Activated T-cell treated with anti-CD3 and anti-CD28 coated beads for 24 hours (primary cell): ENCODE measurements at places on chromosomes 11 and 22.

DNA sequence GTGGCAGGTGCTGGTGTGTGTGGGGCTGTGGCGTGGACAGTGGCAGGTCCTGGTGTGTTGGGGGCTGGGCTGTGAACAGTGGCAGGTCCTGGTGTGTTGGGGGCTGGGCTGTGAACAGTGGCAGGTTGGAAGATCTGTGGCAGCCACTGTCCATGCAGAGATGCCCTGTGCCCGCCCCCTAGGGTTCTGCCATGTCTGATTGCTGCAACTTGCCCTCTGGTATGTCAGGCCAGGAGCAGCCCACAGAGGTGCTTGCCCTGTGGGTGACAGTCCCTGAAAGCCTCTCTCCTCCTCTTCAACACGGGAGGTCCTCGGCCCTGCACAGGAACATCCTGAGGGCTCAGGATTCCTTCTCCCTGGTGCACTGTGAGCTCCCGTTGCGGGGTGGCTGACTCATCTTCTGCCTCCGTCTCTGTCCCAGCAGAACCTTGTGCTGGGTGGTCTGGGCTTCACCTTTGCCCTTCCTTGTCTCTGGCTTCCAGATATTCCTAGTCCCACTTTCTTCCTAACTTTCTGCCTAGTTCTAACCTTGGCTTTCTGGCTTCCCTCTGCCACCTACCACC lies 13.5 kb downstream of the OPCML start:
- DNase-seq = no peak

DNA sequence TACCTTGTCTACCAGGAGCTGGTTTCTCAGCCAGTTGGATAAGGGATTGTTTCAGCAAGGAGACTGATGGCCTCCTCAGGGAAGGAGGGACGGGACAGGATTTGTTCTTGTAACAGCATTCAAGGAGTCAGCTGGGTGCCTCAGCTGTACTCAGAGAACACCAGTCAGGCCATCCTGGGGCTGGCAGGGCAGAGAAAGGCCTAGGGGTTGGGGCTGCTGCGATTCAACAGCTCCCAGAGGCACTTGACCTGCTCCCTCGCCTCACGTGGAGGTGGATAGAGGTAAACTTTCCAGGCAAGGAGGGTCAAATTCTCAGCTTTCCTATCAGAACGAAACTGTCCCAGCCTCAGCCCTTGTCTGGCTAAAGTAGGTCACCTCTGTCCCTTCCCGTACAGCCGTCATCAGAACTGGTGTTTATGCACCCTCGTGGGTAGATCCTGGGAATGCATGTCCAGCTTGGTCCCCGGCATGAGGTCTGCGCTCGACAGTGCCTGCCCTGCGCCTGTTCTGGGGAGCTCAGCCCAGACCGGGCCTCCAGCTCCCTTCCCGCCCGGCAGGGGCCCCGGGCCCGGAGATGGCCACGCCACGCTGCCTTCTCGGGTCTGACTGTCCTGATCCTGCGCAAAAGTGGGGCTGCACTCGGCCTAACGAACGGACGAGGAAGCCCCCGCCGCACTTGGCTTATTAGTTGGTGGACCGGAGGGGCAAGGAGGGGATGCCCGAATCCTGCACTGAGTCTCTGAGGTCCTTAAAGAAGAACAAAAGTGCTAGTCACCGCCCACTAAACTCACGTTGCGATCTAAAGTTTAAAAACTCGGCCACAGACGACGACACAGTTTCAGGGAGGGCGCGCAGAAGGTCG lies 762 bp upstream of the CCDC134 start:
- DNase-seq = peak; percentile 12

GRCh38 chr11:74696500-74696899 lies 34.7 kb downstream of the CHRDL2 start:
- DNase-seq = no peak

- DNase-seq = no peak
Observed at GRCh38 chr11:122235615-122236014, 119.6 kb upstream of the BLID start.

DNA sequence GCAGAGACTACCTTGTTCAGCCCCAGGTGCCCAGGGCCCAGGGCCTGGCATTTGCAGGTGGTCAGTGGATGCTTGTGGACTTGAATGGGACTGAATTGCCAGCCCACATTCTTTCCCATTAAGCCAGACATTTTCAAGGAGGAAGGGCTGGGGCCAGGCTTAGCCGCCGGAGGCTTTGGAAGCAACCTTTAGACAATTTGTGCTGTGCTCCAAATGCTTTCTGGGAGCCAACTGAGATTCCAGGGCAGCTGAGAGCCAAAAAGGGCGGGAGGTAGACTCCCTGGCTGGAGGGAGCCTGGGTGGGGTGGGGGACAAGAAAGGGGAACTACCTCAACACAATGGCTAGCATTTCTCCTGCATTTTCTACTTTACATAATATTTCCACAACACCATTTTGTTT lies 54.8 kb upstream of the TIMP3 start:
- DNase-seq = no peak

- DNase-seq = no peak
Observed at GRCh38 chr22:38126928-38127668, 16.6 kb upstream of the BAIAP2L2 start.

DNA sequence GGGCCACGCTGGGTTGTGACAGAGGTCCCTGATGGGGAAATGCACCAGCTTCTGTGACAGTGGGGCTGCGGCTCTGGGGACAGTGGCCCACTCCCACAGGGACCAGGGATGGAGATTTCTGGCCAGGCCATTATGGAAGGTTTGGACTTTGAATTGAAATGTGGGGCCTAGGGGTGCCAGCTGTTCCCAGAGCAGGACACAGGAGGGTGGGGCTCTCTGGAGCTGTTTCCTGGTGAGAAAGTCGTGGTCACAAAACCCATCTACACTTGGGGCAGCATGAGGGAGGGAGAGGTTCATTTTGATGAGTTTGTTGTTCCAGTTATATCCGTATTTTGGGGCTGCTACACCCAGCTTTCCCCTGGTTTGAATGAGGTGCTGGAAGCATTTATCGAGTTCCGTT lies 52.2 kb downstream of the LRP5 start:
- no peak for DNase-seq

DNA sequence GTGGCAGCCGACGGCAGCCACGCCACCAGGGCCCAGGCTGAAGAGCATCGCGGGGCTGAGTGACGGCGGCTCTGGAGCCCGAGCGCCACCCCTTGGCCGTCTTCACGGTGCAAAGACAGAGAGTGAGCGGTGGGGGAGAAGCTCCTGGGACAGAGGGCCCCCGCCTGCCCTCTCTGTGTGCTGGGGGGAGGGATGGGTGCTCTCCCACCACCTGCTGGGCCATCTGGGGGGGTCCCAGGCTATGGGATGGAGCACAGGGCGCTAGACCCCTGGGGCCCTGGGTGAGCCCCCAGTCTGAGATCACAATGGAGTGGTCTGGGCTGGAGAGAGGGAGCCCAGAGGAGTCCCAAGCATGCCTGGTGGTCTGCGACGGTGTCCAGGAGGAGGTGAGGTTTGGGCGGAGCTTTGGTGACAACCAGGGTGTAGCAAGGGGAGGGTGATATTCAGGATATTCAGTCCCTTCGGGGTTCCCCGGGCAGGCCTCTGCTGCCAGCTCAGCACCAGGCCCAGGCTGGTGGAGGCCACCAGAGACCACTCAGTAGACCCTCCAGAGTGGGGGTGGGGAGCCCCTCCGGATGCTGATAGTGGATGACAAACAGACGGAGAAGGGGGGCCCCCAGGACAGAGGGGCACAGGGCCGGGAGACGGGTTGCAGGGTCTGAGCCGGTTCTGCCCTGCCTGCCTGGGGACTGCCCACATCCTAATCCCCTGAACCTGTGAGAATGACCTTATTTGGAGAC lies 78.1 kb upstream of the PRR5 start:
- DNase-seq = no peak

DNA sequence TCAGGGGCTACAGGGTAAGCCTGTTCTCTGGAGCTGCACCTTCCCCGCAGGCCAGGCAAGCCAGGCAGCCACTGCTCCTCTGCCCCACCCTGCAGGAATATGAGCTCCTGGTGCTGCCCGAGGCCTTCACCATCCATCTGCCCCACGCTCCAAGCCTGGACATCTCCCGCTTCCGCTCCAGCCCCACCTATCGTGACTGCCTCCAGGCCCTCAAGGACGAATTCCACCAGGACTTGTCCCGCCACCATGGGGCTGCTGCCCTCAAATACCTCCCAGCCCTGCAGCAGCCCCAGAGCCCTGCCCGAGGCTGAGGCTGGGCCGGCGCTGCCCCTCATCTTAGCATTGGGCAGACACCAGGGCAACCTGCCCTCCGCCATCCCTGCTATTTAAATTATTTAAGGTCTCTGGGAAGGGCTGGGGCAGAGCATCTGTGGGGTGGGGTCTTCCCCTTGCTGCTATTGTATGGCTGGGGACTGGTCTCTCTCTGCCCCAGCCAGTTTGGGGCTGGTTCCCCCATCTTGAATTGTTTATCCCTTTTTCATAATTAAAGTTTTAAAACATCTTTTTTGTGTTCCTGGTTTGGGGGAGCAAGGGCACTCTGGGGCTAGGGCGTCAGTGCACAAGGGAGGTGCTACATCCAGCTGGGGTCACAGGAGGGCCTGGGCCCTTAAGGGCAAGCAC lies 6.2 kb downstream of the LARGE2 start:
- no peak for DNase-seq

DNA sequence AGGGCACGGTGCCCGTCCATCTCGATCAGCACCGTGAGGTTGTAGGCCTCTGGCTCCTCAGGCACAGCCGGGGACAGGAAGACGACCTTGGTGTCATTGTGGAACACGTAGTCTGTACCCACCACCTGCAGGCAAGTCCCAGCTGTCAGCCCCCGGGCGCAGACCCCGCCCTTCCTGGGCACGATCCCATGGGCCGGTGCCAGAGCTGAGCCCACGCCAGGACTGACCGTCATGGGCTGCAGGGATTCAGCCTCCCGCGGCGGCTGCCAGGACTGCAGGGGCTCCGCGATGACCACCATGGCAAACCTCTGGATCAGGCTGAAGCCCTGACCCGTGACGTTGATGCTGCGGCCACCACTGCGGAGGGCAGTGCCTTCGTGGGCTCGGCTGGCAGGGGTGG lies 11.8 kb upstream of the MAPK11 start:
- no peak for DNase-seq

DNA sequence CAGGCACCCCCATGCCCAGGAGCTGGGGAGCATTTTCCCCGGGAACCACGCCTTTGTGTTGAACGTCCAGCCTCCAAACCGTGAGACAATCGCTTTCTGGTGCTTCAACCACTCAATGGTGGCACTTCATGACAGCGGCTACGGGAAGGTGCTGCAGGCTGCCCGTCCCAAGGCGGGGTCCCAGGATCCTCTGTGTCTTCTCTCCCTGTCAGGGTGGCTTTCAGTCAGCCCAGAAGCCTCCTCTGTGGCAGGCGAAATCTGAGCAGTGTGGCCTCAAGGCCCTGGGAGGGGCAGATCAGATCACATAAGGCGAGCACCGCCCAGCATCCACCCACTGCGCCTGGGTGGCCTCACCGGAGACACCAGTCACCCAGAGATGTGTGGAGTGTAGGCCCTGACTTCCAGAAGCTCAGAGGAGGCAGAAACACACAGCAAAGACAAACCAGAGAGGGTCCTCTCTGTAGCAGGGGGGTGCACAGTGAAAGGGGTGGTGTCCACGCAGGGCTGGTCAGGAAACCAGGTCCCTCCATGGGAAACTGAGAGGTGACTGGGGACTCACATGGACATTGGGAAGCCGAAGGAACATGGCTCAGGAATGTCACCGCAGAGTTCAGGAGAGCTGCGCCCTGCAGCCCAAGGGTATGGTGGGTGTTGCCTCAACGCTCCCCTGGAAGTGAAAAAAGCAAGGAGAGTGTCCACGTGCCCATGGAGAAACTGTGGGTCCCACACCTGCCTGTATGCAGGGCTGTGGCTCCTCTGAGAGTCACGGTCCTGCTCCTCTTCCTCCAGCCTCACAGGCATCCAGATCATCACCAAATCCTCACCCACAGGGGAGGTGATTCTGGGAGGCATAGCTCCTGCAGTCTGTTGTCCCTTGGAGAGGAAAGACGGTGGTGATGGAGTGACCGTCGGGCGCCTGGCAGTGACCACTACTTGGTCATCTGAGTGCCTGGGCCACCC lies 1420.7 kb downstream of the TBC1D22A start:
- no peak for DNase-seq

GRCh38 chr22:44449061-44449682 lies 48.9 kb downstream of the RTL6 start:
- DNase-seq = no peak

DNA sequence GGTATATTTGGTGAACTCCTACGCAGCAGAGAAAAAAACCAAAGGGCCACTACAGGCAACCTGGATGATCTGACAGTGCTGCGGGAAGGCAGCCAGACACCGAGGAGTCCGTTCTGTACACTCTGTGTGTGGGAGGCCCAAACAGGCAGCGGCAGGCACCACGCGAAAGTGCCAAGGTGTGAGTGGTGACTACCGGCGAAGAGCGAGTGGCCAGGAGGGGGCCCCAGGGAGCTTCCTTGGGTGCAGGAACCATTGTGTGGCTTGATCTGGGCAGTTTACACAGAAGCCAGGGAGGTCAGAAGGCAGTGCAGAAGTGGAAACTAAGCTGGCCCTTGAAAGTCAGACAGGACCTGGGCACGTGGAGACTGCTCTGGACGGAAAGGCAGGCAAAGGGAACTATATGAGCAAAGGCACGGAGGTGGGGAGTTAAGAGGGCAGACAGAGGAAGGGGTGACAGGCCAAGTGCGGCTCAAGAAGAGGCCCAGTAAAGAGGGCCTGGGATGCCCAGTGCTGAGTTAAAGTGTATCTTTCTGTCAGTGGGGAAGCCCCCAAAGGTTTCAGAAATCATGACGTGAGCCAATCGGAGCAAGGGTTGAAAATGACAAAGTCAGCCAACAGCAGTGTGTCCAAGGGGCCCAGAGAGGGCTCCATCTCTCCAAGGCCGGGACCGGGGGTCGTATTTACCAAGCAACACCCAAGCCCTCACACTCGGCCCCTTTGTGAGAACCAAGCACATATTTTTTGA lies 10.6 kb downstream of the TMEM184B start:
- DNase-seq = no peak

DNA sequence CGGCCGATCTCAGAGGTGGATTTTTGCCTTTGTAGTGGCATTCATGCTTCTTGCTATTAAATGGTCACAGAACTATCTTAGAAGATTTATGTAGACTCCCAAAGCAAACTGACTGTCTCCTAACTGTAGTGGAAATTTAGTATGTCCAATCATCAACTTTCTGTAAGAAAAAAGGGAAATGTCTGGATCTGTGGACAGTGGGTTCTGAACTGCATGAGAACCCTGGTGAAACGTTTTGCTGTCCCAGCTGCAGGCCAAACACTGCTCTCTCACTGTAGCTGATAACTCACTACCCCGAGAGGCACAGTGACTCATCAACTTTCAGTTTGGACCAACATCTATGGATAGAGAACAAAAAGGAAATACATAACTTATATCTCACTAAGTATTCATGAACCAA lies 387.1 kb downstream of the SOX6 start:
- DNase-seq = no peak

GRCh38 chr11:48081151-48082010 lies 101.0 kb downstream of the PTPRJ start:
- no peak for DNase-seq
